ENCODE measurements at places on chromosomes 16 and 17. TPM values are rescaled to one million over a fixed set of nuclear protein-coding genes. Genes with fewer than 3 reads are reported as not detected.

Gene RNU2-1
- 6,685 TPM for total RNA-seq

Gene P2RX5
- total RNA-seq = 143 TPM

Gene TBX4
- not detected for total RNA-seq

Gene MYH13
- total RNA-seq = not detected

Gene SMYD4
- 28.4 TPM for total RNA-seq

Gene SLC5A11
- total RNA-seq = 0.07 TPM

Gene ASIC2
- total RNA-seq = not detected

Gene NKIRAS2
- 36.3 TPM for total RNA-seq

Gene CACNG5
- not detected for total RNA-seq

Gene TNRC6C
- 19.6 TPM for total RNA-seq

Gene TIGD7
- 2.0 TPM for total RNA-seq

Gene CTRB1
- not detected for total RNA-seq

Gene DNASE1L2
- 2.2 TPM for total RNA-seq

DNA sequence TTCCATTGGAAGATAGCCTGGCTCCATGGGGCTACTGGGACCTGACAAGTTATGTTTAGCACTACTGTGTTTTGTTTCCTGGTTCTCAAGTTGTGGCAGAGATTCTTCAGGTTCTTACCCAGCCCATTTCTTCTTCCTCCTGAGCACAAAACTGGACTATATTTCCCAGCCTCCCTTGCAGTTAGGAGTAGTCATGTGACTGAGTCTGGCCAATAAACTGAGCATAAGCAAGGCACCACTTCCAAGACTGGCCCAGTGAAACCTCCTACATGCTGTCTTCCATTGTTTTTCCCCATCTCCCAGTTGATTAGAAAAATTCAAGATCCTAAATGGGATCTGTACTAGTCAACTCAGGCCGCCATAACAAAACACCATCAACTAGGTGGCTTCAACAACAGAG, 28.2 kb upstream of the RBBP6 start:
- DNase-seq = no peak

DNA sequence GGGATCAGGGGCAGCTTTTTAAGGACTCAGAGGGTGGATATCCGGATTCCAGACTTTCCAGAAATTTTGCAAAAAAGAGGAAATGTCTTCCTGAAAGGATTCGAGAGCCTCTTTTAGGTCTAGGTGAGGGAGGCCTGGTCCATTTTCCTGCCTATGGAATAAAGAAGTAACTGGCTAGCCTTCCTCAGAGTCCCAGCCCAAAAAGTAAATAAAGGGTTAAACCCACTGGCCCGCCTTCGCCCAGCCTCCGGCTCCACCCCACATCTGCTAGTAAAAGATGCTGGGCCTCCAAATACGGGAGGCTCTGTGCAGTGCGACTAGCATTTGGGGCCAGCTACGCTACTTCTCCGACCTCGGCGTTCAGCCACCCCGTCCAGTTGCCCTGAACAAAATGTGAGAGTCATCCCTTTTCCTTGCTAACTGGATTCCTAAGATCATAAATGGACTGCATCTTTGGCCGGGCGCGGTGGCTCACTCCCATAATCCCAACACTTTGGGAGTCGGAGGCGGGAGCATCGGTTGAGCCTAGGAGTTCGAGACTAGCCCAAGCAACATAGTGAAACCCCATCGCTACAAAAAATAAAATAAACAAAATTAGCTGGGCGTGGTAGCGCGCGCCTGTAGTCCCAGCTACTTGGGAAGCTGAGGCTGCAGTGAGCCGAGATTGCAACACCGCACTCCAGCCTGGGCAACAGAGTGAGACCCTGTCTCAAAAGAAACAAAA, 824 bp upstream of the MPP2 start:
- DNase-seq = peak; percentile 15

- no peak for DNase-seq
These were observed 20.2 kb downstream of the TBCD start for GRCh38 chr17:82772026-82772425.

- no peak for DNase-seq
These were observed 9.5 kb downstream of the STX4 start for GRCh38 chr16:31042866-31043265.

GRCh38 chr16:22813223-22813947, 577 bp upstream of the HS3ST2 start:
- DNase-seq = no peak

- no peak for DNase-seq
These were observed 197.1 kb downstream of the SHISA9 start for GRCh38 chr16:13098536-13098935.

- no peak for DNase-seq
These were observed 107.8 kb downstream of the CRLF3 start for GRCh38 chr17:30716461-30717290.

GRCh38 chr17:10631048-10631700, 25.9 kb downstream of the MYH3 start:
- DNase-seq = no peak

DNA sequence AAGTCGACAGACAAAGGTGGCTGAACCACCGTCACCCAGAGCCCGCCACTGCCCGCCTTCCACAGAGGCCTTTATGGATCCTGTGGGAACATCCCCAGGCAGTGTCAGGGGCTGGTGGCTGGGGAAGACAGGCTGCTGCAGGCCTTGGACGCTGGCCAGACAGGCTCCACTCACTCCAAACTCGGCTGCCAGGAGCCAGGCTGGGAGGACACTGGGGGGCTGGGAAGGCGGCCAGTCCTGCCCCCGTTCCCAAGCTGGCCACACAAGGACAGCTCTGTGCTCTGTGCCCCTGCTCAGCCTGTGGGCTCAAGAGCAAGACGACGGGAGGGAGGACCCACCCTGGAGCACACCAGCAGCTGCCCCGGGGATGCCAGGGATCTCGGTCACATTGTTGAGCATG, 7.6 kb upstream of the LCAT start:
- no peak for DNase-seq

DNA sequence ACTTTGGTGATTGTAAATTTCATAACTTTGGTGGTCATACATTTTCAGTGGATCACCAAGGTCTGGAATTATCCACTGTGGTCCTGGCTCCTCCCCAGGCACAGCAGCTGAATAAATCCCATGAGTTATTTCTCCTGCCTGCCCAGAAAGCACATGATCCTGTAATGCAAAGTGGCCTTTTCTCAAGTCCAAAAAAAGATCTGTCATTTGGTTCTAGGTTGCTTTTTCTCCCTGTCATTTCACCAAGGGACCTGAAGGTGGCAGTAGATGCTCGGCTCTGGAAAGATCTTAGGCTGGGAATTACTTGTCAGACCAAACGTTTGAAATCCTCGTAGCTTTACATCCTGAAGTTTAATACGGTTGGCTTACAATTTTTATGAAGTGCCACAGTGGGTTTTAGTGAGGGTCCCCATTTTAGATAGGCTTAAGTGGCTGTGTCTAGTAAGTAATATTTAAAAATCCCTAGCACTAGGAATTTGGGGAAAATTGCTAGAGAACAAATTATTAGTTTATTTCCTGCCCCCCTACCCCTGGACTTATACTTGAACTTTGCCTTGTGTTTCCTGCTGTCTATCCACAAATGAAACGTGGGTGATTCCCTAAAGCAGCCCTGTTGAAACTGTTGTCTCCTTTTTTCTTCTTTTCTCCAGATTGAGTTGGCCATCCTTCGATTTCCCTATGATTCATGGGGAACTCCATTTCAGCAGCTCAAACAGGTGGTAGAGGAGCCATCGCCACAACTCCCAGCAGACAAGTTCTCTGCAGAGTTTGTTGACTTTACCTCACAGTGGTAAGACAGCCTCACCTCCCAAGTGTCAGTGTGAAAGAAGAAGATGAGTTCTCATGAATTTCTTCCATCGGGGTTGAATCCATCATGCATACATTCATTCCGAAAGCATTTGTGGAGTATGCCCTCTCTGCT, 111.7 kb downstream of the MAP2K6 start:
- no peak for DNase-seq

GRCh38 chr17:80421381-80422090, 6.6 kb downstream of the ENDOV start:
- no peak for DNase-seq

- DNase-seq = no peak
These were observed 4.4 kb downstream of the ATP2A1 start for GRCh38 chr16:28882551-28883160.

- no peak for DNase-seq
These were observed 775.8 kb downstream of the CDH11 start for GRCh38 chr16:64346080-64346479.

- peak; percentile 25 for DNase-seq
These were observed 1.1 kb downstream of the SOCS3 start for GRCh38 chr17:78358538-78359320.

- no peak for DNase-seq
These were observed 8.1 kb downstream of the HSF5 start for GRCh38 chr17:58480090-58480489.

DNA sequence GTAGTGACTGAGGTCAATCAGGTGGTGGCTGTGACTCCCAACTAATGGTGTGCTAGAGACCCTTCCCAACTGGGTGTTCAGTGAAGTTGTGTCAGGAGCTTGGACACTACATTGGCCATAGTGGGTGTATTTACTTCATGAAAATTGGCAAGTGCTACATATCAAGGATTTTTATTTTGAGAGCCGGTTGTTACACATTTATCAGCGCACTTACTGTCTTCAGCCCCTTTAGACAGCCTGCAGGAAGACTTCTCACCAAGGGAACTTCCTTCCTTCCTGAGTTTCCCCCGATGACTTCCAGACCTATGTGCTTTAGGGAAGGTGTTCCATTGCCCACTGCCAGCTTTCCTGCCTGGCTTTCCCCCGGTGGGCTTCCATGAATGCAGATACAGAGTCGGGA, 261.2 kb downstream of the CBLN1 start:
- DNase-seq = no peak

DNA sequence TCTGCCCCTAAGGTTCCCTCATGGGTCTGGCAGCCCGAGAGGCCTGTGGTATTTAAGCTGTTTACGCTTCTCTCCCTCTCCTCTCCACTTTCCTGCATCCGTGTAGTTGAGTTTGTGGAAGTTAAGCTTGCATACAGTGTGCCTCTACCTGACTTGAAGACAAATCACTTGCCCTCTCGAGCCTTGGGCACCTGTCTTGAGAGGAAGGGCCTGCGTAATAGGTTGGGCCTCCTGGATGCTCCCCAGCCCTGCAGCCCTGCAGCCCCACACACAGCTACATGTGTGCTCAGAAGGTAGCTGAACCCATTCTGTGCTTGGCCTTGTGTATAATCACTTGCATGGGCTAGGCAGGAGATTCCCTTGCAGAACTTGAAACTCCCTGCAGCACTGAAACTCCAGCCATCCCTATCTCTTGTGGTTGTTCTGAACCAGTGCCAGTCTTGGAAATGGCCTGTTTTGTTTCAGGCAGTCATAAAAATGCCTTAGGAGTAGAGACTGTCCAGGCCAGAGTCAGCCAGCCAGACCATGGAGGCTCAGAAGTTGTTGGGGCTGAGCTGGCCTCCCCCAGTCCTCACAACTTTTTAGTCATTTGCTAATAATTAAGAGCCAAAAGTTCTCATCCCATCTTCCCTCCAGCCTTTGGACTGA, 134.6 kb downstream of the CLEC16A start:
- no peak for DNase-seq

DNA sequence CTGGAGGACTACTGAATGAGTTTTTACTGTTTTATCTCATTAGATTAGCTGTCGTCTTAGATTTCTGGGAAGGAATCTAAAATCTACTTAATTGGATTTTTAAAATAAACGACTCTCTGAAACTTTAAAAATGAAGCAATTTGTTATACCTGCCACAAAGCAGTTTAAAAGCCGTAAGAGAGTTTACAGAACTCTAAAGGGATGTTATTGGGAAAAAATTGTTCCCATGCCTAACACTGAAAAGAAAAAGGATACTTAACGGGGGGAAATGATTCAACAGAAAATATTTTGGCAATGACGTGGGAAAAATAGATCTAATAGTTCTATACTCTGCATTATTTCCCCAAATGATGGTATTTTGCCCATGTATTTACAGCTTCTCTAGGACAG, 27.0 kb downstream of the ARHGAP17 start:
- no peak for DNase-seq

DNA sequence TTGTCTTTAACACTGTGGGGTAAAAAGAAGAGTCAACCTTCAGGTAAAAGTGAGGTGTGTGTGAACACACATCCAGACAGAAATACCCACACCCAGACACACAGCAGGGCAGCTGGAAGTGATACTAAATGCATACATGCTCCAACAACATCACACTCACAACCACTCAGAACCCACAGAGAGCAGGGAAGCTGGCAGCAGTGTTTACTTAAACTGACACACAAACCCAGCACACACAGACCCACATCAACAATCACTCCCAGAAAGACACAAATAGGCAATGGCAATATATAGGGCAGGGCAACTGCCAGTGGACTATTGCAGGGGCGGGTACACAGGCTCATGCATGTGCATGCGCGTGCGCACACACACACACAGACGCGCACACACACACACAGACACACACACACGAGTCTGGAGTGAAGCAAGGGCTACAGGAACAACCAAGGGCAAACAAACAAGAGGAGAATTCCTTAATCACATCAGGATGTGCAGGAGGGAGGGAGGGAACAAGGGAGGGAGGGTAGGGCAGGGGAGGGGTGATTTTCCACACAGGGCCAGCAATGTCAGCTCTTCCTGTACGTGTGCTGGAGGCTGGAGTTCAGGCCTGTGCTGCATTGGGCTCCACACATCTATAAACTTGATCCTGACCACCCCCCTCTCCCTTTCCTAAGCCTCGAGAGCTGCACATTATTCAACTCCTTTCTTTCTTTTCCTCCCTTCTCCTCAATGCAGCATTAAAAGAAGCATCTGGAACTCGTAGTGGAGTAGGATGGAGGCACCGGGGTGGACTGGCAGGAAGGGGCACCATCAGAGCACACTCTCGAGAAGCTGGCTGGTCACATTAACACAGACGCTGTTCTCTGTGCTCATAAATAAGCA, 30.1 kb downstream of the HIC1 start:
- DNase-seq = no peak

- no peak for DNase-seq
These were observed 46.6 kb upstream of the GSG1L start for GRCh38 chr16:28110074-28110473.

All from activated T-helper 1 cell treated with anti-CD3 and anti-CD28 coated beads, Interleukin-12 subunit alpha, Interleukin-12 subunit beta, Interleukin-2, Interleukin-4 antibody, amounts not matched to agents 30 ng/mL and 10 ng/mL and 1 ng/mL, durations not matched to agents 14 hours and 24 hours and 36 hours (primary cell).